Right cardiac atrium (tissue), 5 donors: ENCODE measurements at places on chromosomes 3 and 15. TPM values are rescaled to one million over a fixed set of nuclear protein-coding genes. Genes with fewer than 3 reads are reported as not detected.

DNA sequence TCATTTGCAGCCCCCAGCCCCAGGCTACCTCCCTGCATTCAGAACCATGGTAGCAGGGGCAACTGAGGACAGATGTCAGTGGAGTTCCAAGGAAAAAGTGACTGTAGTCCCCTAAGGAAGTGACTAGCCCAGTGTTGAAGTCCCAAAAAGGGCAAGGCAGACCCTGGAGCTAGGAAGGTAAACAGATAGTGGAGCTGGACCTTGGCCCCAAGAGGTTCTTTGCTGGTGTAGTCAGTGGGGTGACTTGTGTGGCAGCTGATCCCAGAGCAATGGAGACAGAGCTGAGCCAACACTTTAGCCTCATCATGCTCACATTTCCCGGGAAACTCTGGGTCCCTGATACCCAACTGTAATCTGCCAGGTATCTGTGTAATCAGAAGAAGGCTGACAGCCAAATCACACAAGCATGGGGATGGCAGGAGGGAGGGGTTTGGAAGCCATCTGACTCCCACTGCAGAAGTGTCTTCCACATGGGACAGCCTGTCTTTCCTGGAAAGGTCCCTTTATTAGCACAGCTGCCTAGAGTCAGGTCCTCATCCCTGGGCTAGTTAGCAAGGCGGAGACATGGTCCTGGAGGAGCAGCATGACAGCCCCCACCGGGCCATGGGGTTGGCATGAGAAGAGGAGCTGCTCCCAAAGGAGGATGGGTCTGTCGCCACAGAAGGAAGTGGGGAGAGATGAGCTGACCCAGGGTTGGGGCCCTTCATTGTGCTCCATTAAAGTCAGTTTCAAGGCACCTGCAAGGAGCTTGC lies 39.8 kb downstream of the PXYLP1 start:
- no peak for DNase-seq

Gene ACOX2
- polyA plus RNA-seq, result 33.9 TPM

DNA sequence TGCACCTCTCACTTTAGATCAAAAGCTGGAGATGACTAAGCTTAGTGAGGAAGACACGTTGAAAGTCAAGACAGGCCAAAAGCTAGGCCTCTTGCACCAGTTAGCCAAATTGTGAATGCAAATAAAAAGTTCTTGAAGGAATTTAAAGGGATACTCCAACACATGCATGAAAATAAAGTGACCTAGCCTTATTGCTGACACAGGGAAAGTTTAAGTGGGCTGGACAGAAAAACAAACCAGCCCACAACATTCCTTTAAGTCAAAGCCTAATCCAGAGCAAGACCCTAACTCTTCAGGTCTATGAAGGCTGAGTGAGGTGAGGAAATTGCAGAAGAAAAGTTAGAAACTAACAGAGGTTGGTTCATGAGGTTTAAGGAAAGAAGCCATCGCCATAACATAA lies 100.6 kb upstream of the PSMD6 start:
- DNase-seq, result no peak

Gene DAZL
- not detected for polyA plus RNA-seq

DNA sequence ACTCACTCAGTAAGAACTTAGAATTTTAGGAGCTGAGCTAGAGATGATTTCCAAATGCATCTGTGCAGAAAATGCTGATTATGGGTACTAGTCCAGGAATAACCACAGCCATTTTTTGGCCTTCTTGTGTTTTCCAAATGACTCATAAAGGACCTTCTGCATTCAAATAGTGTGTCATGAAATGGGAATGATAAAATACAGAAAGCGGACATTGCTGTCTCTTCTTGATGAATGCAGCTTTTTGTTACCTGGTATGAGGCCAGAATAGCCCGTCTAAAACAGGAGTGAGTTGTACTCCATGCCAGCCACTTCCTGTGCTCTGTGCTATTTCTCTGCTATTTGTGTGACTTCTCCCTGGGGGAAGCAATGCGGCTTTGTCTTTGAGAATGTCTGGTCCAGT lies 20.5 kb upstream of the FRMD5 start:
- DNase-seq, result no peak

GRCh38 chr15:71434774-71435173 lies 319.5 kb downstream of the THSD4 start:
- no peak for DNase-seq

Gene TRPM1
- 0.14 TPM for polyA plus RNA-seq
